ENCODE measurements at places on chromosomes 13 and 19.

GRCh38 chr19:41925208-41926003, 2.8 kb downstream of the ERFL start:
- no peak for DNase-seq

DNA sequence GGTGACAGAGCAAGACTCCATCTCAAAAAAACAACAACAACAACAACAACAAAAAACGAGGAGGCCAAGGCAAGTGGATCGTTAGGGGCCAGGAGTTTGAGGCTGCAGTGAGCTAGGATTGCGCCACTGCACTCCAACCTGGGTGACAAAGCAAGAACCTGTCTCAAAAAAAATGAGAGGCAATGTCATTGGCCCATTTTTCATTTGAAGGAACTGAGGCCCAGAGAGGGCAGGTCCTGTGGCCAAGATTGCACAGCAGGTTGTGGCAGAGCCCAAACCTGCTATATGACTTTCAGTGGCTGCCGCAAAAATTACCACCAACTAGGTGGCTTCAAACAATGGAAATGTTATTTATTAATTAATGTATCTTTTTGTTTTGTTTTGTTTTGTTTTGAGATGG, 5.5 kb downstream of the PIK3R2 start:
- DNase-seq, result no peak

DNA sequence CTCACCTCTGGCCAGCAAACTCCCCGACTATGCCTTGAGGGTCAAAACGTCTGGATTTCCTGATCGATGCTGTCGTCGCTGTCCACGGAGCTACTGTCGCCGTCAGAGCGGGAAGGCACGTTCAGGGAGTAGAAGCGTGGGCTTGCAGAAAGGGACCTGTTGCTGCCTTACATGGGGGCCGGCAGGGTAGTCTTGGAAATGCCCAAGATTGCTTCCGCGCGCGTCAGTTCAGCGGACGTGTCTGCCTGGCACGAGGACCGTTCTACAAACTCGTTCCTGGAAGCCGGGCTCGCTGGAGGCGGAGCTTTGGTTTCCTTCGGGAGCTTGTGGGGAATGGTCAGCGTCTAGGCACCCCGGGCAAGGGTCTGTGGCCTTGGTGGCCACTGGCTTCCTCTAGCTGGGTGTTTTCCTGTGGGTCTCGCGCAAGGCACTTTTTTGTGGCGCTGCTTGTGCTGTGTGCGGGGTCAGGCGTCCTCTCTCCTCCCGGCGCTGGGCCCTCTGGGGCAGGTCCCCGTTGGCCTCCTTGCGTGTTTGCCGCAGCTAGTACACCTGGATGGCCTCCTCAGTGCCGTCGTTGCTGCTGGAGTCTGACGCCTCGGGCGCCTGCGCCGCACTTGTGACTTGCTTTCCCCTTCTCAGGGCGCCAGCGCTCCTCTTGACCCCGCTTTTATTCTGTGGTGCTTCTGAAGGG, 15.4 kb downstream of the RB1 start:
- DNase-seq, result no peak

- DNase-seq, result no peak
Measured at GRCh38 chr19:28018499-28018898, 1194.5 kb downstream of the UQCRFS1 start.

DNA sequence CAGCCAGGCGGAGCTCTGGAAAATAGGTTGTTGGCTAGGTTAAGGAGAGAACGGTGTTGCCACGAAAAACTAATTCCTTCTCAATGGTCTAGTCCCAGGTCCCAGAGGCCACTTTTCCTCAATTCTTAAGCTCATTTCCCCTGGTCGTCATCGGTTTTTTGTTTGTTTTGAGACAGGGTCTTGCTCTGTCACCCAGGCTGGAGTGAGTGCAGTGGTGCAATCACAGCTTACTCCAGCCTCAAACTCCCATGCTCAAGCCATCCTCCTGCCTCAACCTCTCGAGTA, 1.2 kb downstream of the SF3A2 start:
- no peak for DNase-seq

GRCh38 chr19:4951656-4952055, 17.3 kb upstream of the KDM4B start:
- no peak for DNase-seq
